ENCODE measurements at places on chromosomes 1 and 21.

- DNase-seq, result no peak
These were observed 381.1 kb upstream of the PKN2 start for GRCh38 chr1:88302843-88303486.

DNA sequence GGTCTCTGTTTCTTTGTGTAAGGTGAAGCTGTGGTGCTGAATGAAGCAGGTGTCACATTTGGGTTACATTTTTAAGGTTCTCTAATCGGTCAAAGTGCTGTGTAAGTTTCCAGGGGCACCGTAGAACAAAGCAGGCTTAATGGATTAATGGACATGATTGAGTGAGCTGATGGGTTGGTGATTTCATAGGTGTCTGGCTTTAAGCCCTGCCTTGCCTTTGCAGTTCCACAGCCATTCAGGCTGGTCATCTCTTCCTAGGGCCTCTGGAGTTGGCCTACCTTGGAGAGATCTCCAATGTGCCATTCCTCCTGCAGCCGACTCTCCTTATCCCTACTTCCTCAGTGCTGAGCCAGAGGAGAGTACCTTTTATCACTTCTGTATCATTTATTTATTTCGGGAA is 15.2 kb downstream of the GALNT2 start:
- DNase-seq, result no peak

DNA sequence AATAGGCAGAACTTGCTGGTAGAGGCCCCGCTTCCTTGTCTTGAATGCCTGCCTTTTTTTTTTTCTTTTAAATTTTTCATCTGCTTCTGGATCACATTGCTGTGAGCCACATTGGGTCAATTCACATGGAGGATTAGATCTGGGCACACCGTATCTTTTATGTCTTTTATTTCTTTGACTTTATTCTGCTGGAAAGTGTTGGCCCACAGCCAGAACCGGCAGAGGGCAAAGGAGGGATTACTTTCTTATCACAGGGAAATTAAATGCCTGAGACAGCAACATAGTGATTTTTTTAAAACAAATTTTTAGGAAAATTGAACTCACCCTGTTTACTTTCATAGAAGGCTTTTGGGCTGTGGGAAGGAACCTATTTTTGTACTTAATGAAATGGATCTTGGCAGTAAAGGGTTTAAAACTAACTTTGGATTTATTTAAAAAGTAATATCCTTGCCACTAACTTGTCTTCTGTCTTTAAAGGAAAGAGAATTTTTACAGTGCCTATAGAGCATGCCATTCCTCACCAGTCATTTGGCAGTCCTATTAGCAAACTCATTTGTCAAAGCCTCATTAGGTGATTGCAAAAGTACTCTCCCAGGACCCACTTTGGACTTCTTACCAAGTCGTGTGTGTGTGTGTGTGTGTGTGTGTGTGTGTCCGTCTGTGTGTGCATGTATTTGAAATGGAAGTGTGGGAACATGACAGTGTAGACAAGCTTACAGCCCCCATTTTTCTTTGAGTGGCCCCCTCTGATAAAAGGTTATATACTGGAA is 68.4 kb downstream of the ST6GALNAC3 start:
- no peak for DNase-seq

DNA sequence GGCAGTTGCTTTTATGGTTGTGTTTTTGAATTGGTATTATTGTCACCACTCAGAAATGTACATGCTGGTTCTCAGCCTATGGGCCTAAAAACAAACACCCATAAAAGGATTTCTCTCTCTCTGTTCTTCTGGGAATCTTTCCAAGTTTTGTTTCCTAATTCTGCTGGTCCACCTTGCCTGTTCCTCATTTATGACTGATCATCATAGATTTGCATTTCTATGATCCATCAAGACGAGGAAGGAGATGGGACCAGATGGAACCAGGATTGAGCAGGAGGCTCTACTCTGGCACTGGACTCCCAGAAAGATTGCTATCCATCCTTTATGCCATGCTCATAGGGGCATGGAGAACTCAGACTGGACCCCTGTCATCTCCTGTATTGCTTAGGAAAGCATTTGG is 162.2 kb downstream of the C1orf94 start:
- no peak for DNase-seq

Measured in activated gamma-delta T cell (primary cell).